NCI-H2107 (cell line): ENCODE measurements at places on chromosomes 3 and 15.

DNA sequence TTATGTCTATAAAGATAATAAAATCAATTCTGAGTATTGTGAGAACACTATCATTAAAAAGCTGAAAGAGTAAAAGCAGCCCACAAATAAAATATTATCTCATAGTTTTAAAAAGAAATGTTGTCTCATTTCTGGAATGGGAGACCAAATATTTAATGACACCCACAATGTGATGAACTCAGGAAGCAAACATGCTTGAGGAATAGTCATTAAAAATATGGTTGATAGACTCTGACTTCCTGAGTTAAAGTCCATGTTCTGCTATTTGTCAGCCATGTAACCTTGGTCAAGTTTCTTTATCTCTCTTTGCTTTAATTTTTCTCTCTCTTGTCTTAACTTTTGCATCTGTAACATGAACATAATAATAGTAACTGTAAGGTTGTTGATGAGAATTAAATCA lies 35.5 kb upstream of the CHMP2B start:
- no peak for DNase-seq

- no peak for DNase-seq
These were observed 25.0 kb upstream of the MGLL start for GRCh38 chr3:127847236-127847720.

DNA sequence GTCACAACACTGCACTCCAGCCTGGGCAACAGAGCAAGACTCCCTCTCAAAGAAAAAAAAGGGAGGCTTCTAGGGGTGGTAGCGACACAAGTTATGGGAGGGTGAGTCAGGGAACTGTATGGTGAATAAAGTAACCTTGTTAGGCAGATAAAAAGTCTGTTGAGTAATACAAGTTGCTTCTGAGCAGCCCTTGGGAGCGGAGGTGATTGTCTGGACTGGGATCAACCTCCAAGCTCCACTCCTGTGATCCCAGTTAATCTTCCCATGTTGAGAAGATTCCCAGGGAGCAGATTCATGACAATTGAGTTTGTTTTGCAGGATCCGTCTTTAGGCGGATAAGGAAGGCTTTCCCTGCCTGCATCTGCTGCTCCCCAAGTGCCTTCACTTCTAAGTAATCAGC lies 335.9 kb downstream of the THSD4 start:
- DNase-seq, result no peak

- DNase-seq, result no peak
These were observed 45.6 kb upstream of the PRICKLE2 start for GRCh38 chr3:64270866-64271260.

- no peak for DNase-seq
These were observed 78.0 kb downstream of the MBNL1 start for GRCh38 chr3:152346740-152347139.

DNA sequence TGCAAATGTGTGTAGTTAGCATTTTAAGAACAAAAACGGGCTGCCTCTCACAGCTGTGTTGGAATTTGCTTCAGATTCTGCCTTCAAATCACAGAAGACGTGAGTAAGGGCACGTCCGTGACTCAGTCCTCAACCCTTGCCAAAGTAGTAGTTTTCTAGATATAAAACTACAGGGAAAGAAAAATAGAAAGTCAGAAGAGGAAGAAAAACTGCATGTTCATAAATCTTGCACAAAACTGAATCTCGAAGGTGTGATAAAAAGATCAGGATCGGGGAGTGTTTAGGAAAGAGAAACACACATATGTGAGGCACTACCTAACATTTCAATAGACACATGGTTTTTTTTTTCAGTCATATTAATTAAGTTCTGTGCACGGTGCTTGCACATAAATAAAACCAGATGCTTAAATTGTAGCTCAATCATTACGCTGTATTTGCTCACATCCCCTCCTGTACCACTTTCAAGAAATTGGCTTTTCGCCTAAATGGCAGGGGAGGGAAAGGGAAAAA lies 71.7 kb downstream of the P3H2 start:
- DNase-seq, result no peak

GRCh38 chr3:171028025-171028778 lies 1.7 kb upstream of the SLC2A2 start:
- peak; percentile 79 for DNase-seq

- DNase-seq, result no peak
These were observed 77.4 kb downstream of the SLTM start for GRCh38 chr15:58856086-58856485.

DNA sequence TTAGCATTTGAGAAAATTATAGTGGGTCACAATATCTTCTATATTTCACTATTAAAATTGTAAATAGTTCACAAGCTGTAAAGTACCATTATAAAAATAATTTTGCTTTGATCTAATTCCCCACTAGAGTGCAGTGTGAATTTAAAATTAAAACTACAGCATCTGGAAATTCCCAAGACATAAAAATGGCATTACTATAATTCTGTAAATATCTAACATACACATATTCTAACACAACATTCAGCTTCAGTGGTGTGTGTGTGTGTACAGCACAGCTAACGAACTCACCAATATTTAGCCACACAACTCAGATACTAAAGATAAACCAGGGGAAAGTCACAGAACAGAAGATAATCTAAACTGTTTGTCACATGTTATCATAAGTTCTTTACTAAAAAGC lies 424.9 kb upstream of the ZNF385D start:
- no peak for DNase-seq

DNA sequence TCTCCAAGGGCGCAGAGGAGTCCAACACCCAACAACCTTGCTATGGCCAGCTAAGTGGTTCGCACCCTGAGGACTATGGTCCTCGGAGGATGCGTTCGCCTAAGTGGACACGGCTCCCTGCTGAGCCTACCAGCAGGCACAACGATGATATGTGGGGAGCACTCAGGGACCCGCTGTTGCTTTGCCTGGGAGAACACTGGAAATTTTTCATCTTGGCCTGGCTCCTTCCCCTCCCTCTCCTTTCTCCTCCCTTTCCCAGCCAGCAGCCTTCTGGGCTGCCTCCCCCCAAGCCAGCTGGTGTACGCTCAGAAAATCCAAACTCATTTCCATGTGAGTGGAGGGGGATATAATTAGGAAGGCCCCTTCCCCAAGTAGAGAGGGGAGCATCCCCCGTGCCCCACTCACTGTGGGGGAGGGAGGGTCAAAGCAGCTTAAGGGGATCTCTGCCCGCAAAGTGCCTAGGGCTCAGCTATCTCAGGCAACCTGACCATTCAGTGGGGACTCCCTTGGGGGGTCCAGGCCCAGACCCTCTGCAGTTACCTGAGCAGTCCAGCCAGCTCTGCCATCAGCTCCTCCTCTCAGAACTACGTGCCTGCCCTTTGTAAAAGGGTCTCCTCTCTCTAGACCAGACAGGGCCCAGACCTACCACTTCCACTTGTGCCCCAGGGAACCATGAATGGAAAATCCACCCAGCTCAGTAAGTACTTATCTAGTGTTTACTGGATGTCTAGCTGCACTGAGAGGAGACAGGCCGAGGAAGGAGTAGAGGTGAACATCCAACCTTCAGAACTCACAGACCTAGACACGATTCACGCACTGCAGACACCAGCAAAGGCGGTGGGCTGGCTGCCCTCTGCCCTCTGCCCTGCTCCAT lies 742 bp upstream of the SEMA7A start:
- no peak for DNase-seq
